Activated gamma-delta T cell treated with Interleukin-2 at 50 U/mL for 16 hours (primary cell): ENCODE measurements at places on chromosomes 16 and 17.

DNA sequence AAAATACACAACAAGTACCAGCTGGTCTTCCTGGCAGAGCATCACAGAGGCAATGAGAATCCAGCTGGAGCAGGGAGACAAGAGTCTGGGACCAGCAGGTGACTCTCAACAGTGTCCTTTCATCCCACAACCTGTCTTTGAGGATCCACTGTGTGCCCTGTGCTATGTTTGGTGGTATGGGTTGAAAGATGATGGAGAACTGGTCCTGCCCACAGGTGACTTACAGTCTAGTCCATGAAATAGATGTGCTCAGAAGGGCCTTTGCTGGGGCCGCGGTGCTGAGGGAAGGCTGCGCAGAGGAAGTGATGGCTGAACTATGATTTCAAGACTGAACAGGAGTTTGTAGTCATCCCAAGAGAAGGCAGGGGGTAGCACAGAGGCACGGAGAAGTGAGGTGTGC lies 17.9 kb downstream of the WNT3 start:
- DNase-seq = no peak

GRCh38 chr17:61362396-61362795 lies 37.2 kb upstream of the TBX2 start:
- DNase-seq = no peak

- DNase-seq = no peak
Observed at GRCh38 chr16:8855972-8856371, 12.8 kb downstream of the CARHSP1 start.

- DNase-seq = peak; percentile 63
Observed at GRCh38 chr16:89909777-89910716, 8.6 kb upstream of the MC1R start.

GRCh38 chr17:62809656-62810055 lies 1.5 kb upstream of the MARCHF10 start:
- no peak for DNase-seq

GRCh38 chr17:38536661-38537060 lies 69.1 kb downstream of the SRCIN1 start:
- DNase-seq = no peak

GRCh38 chr16:79278506-79278905 lies 322.0 kb downstream of the MAF start:
- peak; percentile 33 for DNase-seq

- no peak for DNase-seq
Observed at GRCh38 chr16:12417815-12418211, 385.9 kb downstream of the CPPED1 start.

DNA sequence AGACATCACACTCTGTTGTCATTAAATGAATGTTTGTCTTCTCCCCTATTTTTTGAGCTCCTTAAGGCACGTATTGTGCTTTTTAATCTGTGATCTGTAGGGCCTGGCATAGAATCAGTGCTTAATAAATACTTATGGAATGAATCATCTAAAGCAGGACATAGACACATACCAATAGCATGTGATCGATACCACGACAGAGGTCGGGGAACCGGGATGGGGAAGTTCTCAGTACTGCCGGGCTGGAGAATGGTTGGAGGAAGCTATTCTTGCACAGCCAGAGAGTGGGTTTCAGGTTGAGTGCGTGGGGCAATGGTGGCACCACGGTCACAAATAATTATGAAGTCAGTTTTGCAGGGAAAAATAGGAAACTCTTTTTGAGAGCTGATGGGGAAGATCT lies 26.8 kb downstream of the NLRP1 start:
- no peak for DNase-seq

DNA sequence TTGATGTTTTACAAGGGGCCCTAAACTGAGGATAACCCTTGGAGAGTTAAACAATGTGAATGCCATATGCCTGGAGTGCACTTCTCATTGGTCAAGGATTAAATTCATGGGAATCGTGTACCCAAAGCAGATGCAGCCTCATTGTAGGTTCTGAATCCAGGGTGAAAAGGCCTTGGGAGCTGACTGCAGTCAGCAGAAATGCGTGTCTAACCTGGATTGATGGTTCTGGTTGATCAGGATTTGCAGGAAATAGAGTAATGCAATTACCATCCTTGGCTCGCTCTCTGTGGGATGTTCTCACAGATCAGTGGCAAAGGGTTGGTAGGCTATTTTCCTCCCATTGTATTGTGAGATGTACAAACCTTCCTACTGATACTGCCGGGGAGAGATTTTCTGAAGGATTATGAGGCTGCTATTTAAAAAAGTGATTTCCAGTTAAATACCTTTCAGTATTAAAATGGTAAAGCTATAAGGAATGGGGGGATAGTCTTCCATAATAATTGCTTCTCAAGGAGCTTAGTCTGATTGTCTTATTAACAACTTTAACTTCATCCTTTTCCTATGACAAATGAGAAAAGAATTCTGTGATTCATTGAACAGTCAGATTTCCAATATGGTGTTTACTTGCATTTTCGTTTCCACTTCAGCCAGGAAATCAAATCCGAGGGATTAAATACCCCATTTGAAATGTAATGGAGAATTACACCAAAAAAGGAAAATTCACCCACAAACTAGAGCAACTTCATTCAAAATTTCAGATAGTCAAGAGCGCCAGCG lies 1028.1 kb upstream of the EEF2KMT start:
- DNase-seq = no peak

DNA sequence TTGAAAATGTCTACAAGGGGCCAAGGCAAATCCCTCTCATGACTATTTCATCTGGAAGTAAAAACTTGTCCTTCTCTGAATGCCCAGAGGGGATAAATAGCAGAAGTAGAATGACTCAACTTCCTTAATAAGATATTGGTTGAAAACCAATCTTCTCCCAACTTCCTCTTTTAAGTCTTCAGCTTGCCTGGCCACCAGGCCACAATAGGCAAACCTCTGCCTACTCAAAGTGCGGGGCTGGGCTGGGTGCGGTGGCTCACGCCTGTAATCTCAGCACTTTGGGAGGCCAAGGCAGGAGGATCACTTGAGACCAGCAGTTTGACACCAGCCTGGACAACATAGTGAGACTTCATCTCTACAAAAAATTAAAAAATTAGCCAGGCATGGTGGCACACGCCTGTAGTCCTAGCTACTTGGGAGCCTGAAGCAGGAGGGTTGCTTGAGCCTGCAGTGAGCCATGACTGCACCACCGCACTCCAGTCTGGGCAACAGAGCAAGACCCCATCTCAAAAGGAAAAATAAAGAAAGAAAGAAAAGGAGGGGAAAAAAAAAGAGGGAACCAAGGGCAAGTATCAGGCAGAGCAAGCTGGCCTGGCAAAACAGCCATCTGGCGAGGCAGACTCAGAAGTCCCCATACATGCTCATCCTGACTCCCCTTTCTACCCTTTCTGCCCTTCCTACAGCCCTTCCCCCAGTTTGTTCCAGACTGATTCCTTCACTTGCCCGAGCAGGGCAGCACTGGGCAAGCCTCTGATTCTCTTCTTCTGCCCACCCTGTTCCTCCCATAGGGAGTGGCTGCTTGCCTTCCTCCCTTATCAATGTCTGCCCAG lies 20.6 kb downstream of the MAP3K14 start:
- no peak for DNase-seq
